Stimulated activated CD4-positive, alpha-beta T cell treated with anti-CD3 and anti-CD28 coated beads, Interleukin-1b, Interleukin-23, amount 100 ng/mL, for 1 hour (primary cell): ENCODE measurements at places on chromosomes 5 and 9.

- no peak for DNase-seq
Measured at GRCh38 chr5:34886392-34887119, 28.7 kb downstream of the RAD1 start.

GRCh38 chr5:67528953-67529352 is 332.4 kb upstream of the CD180 start:
- no peak for DNase-seq

DNA sequence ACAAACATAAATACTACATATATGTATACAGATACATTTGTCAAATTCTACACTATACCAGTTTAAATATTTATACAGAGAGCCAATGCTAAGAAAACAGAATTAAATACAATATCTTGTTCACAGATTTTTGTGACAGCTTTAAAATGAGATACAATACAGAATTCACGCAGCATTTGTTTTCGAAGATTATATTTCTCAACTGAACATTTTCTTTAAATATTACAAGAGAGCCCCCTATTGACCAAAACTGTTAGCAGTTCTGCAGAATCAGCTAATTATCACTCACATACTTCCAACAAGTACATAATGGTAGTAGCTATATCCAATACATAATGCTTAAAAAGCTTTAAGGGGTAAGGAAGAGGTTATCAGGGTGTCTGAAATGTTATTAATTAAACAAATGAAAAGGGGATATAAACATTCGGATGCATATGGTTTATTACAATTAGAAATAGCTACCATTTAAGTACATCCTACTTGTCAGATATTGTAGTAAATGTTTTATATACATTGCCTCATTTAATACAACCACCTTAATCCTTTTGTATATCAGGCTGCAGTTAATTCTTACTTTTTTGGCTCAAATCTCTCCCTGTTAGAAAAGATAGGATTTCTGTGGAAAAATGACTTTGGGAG is 31.7 kb downstream of the ZDHHC21 start:
- no peak for DNase-seq

DNA sequence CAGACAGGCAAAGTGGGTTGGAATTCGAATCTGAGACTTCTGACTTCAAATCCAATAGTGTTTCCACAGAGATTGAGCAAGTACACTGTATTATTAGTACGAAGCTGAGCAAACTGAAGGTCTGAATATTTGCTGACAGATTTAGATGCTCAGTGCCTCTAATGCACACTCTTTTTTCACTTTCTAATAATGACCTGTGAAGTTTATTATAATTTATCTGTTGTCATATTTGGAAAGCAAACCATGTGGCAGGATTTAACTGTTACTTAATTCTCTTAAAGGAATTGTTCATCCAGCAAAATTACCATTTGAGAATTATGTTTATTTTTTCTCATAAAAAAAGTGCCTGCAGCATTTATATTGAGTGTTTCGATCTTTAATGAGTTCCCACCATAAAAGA is 277.3 kb downstream of the DMRT2 start:
- no peak for DNase-seq

GRCh38 chr5:169895926-169896325 is 84.4 kb downstream of the INSYN2B start:
- DNase-seq, result no peak

- DNase-seq, result no peak
Measured at GRCh38 chr5:160427607-160428006, 6.0 kb downstream of the PTTG1 start.

- no peak for DNase-seq
Measured at GRCh38 chr5:1808439-1808838, 7.2 kb downstream of the NDUFS6 start.

DNA sequence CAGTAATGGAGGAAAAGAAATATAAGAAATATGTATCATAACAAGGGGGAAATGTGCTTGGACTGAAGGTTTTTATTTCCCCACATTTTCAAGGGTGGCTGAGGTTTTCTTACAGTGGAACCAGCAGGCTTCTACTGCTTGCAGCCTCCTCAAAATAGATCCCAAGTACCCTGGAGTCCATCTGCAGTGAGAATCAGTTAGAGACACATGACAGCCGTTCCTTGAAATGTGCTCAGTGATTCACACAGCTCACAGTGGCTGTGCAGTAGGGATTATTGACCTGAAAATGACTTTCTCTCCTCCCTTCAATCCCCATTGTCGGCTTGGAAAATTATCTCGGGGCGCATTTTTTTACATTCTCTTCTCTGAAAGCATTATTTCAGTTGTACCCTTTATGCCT is 832.0 kb downstream of the TLR4 start:
- no peak for DNase-seq

DNA sequence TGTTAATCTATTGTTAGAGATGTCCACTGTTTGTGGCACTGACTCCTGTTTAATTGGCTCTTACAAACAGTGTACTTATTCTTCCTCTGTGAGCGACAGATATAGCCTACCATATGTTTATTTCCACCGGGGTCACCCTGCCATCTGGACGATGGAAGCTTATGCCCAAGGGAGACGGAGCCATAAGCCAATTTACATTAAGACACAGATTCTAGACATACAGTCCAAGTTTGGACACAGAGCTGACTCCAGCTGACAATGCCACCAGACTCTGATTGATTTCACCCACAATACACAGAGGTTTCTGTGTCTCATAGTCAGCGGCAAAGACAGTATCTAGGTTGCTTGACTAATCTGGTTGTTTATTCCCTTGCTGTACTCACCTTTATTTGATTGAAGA is 198.9 kb downstream of the ENC1 start:
- no peak for DNase-seq

DNA sequence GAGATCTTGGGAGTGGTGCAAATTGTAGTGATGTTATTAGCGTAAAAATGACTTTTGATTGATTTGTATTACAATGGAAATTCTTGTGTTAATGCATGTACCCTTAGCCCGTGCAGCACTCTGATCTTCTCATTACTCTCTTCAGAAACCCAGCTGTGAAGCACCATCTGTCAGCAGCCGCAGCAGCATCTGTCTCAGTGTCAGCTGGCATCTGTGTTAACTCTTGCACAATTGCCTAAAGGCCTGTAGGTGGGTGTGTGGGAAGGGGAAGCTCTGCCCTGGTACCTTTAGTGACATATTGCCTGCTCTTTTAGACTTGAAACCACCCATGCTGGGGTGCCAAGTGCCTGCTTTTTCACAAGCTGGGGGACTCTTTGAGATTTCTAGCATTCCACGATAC is 101.3 kb downstream of the FBXL7 start:
- no peak for DNase-seq

GRCh38 chr5:174287761-174288160 is 242.3 kb downstream of the NSG2 start:
- no peak for DNase-seq

GRCh38 chr5:33969572-33970452 is 14.7 kb downstream of the SLC45A2 start:
- DNase-seq, result no peak

DNA sequence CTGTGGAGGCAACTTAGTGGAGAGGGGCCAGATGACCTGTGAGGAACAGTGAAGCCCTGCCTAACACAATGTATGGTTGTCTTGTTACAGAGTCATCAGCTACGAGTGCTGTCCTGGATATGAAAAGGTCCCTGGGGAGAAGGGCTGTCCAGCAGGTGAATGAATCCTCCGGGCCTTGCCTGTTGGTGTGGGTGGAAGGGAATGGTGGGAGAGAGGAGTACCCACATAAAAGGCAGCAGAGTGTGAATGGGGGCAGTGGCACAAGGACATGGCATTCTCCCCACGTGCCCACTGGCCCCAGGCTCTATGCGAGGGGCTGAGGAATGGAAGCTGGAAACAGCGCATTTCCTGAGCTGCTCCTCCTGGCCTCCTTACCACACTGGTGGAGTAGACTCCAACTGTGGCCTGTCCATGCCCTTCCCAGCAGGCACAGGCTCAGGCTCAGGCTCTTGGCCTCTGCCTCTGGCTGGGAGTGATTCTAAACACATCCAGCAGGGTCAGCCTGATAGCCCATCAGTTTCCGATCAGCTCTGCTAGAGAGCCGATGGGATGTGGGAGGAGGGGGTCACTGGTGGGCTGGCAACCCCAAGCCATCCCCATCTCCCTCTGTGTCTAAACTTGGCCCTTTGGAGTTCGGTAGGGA is 15.3 kb downstream of the TGFBI start:
- no peak for DNase-seq

GRCh38 chr9:109926421-109926869 is 146.4 kb downstream of the PALM2AKAP2 start:
- no peak for DNase-seq

DNA sequence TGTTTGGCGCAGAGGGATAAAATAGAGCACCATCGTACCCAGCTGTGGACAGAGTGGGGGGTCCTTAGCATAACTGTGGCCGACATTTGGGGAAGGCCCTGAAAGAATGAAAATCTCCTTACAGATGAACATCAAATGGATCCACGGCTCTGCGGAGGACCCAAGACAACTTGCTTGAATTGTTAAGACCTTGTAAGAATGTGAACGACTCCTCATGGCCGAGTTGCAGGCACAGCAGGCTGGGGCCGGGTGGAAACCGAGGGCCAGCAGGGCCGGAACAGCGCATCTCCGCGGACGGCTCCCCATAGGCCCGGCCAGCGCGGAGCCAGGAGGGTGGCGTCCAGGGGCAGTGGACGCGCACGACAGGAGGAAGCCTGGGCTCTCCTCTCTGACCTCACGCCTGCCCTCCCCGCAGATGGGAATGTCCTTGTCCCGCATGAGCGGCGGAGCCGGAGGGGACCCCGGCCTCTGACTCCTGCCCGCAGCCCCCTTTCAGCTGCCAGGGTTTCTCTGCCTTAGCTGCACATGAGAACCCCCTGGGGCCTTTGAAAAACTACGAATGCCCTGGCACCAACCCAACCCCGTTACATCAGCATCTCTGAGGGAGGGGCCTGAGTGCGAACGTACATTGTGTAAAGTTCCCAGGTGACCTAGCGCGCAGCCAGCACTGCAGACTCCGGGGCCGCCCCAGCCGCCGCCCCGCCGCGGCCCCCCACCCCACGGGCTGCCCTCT is 36.2 kb upstream of the PTCH1 start:
- no peak for DNase-seq

DNA sequence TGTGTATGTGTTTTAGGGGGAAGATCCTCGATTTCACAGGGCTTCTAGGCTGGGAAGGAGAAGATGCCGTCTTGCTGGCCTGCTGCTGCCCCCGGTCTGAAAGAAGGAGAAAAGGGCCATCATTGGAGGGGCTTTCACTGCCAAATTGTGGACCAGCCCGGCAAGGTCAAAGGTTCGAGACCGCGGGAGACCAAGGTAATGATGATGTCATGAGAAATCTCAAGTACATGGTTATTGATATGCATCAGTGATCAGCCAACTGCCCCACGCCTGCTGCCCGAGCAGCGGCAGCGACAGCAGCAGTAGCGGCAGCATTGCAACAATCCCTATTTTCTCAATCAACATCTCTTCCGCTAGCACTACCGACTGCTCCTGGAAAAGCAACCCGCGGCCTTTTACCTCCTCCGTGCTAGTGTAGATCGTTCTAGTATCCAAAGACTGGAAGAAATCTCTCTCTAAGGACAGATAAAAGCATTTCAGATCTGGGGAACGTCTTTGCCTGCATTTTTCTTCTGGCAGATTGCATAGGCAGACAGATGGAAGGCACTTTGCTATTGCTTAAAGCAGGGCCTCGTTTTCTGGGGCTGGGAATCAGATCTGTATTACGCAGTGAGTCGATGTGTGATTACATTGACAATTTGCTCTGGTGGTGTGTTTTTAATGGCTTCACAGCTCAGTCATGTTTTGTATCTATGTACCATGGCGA is 215.3 kb downstream of the MEF2C start:
- no peak for DNase-seq

GRCh38 chr5:174720612-174721529 is 3.5 kb upstream of the MSX2 start:
- DNase-seq, result no peak

- DNase-seq, result no peak
Measured at GRCh38 chr5:151280443-151280842, 23.1 kb downstream of the SLC36A3 start.

DNA sequence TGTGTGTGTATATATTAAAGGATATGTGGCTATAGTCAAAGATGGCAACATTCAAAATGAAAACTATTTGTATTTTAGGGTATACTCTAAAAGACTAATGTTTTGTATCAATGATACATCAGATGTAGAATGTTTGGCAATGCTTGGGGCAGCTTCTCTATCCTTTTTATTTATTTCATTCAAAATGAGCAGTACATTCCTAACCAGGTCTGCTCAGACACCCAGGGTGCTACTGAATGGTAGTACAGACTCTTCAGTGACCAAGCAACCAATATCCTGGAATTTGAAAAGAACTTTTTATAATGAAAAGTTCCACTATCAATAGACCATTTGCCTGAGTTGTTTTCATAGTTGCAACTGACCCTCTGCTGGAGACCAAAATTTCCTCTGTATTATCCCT is 23.9 kb downstream of the MEGF9 start:
- DNase-seq, result no peak

- no peak for DNase-seq
Measured at GRCh38 chr9:12253941-12254340, 439.2 kb upstream of the TYRP1 start.

- DNase-seq, result no peak
Measured at GRCh38 chr9:85630676-85631075, 111.1 kb downstream of the AGTPBP1 start.

GRCh38 chr9:136140966-136141365 is 22.3 kb upstream of the TMEM250 start:
- DNase-seq, result no peak

GRCh38 chr5:114648940-114649339 is 287.1 kb downstream of the KCNN2 start:
- no peak for DNase-seq

DNA sequence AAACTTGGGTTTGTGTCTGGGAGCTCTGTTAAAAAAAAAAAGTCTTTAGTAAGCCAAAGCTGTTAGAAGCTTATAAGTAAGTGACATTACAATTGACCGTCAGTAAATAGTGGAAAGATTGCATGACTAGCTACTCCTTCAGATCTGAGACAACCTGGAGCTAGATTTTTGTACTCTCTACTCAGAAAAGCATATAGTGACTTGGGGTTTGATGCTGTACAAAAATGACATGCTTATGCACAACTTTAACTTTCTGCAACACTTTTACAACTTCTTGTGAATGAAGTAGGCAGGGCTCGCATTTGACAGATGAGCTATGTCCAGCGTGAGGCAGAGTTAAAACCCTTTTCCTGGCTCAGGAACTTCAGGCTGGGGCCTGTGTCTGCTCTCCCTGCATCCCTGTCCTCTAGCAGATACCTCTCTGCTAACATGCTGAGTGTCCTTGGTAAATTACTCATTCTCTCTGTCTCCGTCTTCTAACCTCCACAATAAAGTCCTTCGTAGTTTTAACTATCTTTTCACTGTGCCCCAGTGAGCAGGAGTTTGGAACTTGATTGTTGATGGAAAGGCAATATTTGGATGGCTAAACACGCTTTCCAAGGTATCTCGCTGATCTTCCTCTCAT is 471 bp upstream of the GHR start:
- no peak for DNase-seq

GRCh38 chr5:157469073-157469472 is 9.1 kb downstream of the NIPAL4 start:
- DNase-seq, result no peak
